ENCODE measurements at places on chromosomes 13 and 19. TPM values are rescaled to one million over a fixed set of nuclear protein-coding genes. Genes with fewer than 3 reads are reported as not detected.

Gene ZNF677
- total RNA-seq: 19.3 TPM

Gene NDUFB7
- 72.4 TPM for total RNA-seq

DNA sequence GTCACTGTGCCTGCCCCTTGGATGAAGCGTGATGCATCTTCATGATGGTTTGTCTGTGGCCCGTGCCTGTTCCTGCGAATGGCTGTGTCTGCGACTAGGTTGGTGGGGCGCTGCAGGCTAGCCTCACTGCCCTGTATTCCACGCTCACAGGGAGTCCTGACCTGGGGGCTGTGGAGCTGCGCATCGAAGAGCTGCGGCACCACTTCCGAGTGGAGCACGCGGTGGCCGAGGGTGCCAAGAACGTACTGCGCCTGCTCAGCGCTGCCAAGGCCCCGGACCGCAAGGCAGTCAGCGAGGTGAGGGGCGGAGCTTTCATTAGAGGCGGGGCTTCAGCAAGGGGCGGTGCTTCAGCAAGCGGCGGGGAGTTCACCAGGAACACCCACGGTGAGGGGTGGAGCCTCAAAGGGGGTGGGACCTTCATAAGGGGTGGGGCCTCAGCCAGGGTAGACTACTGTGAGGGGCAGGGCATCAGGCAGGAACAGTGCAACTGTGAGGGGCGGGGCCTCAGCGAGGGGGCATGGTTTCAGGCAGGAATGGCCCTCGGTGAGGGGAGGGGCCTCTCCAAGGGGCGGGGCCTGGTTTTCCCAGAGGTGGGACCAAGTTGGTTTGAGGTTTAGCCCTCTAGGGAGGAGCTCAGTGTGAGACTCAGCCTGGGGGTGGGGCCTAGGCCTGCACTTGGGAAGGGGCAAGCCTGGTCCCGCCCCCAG is 17.2 kb downstream of the PKN1 start:
- peak; percentile 53 for DNase-seq

GRCh38 chr13:59674616-59675015 is 489.1 kb downstream of the DIAPH3 start:
- DNase-seq: no peak

- no peak for DNase-seq
Measured at GRCh38 chr13:78192716-78193115, 274.1 kb upstream of the EDNRB start.

DNA sequence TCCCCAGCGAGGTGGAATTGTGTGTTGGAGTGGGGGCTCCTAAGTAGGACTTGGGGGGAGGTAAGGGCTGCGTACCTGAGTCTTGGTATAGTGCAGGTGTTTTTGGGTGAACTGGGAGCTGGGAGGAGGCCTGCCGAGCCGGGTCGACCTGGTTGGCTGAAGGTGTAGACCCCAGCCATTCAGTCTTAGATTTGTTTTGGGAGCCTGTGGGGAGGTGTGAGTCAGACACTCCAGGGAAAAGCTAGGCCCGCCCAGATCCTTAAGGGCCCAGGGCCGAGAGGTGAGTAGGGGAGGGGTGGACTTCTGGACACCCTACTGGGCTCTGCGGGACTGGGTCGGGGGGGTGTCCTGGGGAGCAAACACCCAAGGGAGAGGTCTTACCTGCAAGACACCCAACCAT is 935 bp downstream of the CRB3 start:
- no peak for DNase-seq

DNA sequence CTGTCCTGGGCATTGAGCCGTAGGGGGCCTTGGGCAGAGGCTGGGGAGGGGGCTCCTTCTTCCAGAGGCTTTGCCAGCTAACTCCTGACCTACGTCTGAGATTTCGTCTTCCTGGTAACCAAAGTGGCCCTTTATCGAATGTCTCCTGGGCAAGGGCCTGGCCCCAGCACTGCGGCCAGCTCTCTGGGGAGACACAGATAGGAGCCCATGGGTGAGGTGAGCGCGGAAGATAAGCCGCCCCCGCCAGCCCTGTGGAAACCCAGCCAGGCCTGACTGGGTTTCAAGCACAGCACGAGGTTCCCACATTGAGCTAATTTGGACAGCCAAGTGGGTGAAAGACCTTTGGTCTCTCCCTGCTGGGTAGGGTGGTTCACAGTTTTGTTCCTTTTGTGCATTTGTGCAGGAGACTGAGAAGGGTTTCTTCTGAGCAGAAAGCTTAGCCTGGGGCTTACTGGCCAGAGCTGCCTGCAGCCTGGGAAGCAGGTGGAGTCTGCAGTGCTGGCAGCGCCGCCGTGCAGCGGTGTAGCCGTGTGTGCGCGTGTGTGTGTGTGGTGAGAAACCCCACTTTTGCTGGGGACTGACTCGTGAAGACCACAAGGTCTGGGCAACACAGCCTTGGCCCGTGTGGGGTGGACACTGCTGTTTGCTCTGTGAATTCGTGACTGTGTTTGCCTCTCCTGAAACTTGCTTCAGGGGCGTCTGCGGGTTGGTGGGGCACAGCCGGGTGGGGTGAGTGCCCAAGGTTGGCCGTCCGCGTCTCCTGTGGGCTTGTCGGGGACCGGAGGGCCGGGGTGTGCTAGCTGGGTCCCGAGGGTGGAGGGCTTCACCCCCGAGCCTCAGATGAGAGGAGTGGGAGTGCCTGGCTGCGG is 2.5 kb downstream of the BSG start:
- peak; percentile 33 for DNase-seq

DNA sequence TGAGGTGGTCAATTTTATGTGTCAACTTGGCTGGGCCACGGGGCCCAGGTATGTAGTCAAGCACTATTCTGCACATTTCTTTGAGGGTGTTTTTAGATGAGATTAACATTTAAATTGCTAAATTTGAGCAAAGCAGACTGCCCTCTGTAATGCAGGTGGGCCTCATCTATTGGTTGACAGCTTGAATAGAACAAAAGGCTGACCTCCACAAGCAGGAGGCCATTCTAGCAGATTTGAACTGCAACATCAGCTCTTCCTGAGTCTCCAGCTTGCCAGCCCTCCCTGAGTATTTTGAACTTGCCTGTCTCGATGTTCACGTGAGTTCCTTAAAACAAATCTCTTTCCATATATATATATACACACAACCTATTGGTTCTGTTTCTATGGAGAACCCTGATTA is 134.8 kb downstream of the DCLK1 start:
- DNase-seq: no peak

Gene HAUS5
- total RNA-seq: 35.3 TPM
